ENCODE measurements at places on chromosomes 3 and 15.

DNA sequence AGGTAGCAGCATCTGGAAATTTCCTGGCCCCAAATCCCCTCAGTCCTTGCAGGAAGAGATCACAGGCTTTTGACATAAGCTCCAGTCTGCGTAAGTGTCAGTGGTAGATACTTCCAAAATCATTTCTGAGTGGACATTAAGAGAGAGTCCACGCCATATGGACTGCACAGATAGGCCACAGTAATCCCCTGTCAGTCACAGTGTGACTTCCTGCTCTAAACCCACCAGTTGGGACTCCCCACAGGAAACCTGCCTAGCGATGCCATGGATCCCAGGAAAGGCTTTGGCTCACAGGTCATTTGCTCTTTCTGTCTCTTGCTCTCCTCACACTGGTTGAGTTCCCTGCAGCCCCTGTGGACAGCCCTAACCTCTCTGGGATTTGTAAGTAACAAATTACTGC, 28.8 kb upstream of the MKRN3 start:
- DNase-seq = no peak

GRCh38 chr3:99366663-99367429, 271.5 kb upstream of the COL8A1 start:
- DNase-seq = no peak

DNA sequence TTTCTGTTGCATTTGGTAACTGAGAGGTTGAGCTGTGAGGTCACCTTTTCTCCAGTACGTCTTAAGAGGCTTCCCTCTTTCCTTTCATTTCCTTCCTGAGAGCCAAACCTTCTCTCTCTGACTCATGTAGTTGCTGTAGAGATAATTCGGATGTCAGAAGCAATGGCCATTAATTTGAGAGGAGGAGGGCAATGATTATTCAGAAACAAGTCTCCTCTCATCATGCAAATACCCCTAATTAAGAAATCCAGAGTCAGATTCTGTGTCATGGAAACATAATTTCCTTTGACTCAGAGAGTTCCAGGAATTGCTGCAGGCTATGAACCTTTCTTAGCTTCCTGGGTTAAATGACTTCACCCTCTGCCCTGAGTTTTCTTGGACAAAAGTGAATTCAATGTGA, 59.0 kb upstream of the GSK3B start:
- DNase-seq = peak; percentile 96

DNA sequence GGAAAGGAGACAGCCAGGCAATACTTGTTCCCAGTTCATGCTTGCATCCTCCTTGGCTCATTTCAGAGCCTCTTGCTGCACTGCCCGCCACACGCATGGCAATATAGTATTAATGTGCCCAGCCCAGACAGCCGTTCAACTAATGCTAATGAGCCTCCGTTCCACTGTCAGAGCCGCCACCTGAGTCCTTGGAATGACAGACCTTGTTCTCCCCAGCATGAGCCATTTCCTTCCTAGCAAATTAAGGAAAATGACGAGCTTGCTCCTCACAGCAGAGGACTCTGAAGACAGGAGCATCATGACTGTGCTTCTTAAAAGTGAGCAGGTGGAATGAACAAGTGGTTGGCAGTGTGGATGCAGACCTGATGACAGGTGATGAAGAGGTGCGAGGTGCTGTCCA, 10.8 kb upstream of the LRRC15 start:
- no peak for DNase-seq

DNA sequence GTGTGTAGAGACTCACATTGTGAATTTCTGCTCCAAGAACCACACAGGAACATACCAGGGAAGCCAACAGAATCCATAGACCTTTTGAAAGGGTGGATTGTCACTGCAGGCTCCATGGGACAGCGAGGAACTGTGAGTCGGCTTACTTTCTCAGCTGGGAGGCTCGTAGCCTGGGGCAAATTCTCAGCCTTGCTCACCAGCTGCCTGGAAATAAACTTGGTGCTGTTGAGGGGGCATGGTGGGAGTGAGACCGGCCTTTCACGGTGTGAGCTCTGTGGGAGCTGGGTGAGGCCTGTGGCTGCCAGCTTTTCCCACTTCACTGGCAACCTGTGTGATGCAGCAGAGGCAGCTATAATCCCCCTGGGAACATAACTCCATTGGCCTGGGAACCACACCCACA, 146.6 kb upstream of the P2RY1 start:
- DNase-seq = peak; percentile 48

DNA sequence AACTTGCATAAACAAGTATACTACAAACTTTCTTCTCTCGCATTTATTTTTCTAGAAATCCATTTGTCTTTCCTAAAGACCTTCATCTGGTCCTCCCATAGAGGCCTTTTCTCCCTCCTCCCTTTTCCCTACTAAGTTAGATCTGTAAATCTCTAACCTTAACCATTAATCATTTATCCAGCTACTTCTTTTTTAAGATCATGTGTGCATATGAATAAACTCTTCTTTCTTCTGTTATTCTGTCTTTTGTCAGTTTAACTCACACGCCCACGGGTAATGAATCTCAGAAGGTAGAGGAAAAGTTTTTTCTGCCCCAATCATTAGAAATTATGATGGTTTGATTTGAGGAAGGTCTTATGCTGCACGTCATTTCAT, 48.7 kb upstream of the FHIT start:
- no peak for DNase-seq

DNA sequence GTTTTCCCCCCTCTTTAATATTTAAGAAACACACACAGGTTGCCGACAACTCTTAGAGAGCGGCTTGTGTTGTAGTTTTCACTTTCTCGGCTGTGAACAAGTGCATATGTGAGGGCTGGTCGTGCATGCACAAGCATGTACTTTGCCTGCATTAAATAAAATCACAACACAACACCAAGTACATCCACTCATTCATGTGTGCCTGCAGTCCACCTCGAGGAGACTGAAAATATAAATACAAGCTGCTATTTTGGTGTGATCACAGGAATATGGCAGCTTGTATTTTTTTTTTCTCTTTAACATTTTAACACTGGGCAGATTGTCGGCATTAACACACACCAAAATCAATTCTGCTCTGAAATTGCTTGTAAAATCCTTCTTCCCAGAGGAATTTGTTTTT, 346.4 kb downstream of the TBC1D5 start:
- DNase-seq = no peak

DNA sequence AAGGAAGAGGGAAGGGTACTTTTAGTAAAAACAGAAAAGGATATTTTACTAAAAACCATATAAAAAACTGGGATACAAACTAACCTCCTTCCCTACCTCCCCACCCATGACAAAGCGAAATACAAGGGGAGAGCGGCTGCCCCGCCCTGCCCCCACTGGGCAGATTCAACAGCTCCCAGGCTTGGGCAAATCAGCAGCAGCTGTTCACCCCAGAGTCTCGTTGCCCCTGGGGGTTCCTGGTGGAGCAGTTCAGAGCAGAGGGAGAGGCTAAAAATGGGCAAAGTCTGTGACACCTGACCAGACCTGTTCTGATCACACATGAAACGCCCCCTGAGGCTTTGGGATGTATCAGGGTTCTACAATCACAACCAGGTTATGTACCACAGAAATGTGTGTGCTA, 2.5 kb upstream of the ETFA start:
- no peak for DNase-seq

- no peak for DNase-seq
Measured at GRCh38 chr3:9266716-9267115, 17.3 kb upstream of the SRGAP3 start.

- DNase-seq = no peak
Measured at GRCh38 chr3:17982211-17982880, 239.9 kb upstream of the TBC1D5 start.

DNA sequence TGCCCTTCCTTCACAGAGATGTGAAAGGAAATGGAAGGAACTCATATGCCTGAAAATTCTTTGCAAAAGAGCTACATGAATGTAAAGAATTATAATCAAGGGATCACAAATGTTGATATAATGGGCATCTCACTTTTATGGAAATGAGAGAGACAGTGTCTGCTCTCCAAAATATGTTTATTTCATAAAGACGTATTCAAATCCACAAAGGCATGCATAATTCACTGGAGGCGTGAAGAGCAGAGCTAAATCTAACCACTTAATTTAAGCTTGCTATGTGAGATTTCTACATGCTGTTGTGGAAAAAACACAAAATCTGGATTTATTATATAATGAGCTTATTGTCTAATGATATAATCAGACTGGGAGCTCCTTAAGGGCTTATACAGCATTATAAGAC, 469.1 kb downstream of the RAP2B start:
- DNase-seq = no peak

- DNase-seq = no peak
Measured at GRCh38 chr3:192307631-192308030, 419.7 kb downstream of the FGF12 start.

DNA sequence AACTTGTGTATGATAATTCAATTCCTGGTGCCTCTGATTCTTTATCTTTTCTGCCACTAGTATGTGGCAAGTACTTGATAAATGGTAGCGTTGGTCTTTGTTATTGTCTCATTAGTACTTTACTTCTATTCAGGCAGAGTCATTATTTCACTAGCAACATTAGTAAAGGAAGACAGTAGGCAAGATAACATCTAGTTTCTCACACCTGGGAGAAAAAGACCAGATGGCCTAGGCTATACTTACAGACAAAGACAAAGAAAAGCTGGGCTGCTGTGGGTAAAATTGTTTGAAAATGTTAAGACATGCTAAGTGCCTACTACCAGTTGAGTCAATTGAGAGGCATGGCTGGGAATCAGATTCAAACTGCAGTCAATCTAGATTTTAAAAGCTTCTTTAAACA, 198.7 kb upstream of the CMC1 start:
- DNase-seq = no peak

DNA sequence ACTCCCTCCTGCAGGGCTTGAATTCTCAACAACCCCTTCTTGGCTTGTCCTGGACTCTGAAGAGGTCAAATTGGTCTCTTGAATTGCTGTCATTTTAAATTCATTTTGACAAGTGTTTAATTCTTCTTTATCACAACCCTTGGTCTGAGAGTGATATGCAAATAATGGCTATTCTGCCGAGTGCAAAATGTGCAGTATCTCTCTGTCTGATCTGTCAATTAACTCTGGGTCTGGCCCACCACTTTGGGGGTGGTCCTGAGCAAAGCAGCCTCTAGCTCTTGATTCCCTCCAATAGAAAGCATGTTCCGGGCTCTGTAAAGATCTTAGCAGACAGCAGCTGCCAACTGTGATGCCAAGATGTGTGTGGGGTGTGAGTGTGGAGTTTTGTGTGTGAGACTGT, 2.2 kb upstream of the IGDCC3 start:
- DNase-seq = no peak

GRCh38 chr3:181725131-181725731, 13.5 kb downstream of the SOX2 start:
- DNase-seq = no peak

GRCh38 chr15:99087405-99087943, 17.4 kb upstream of the SYNM start:
- DNase-seq = no peak

GRCh38 chr3:122793568-122794416, at the start of gene HSPBAP1:
HSPBAP1 (minus strand) TSS chr3:122793831; CDS start chr3:122793680, 151 bp downstream.
- DNase-seq = peak; percentile 92

DNA sequence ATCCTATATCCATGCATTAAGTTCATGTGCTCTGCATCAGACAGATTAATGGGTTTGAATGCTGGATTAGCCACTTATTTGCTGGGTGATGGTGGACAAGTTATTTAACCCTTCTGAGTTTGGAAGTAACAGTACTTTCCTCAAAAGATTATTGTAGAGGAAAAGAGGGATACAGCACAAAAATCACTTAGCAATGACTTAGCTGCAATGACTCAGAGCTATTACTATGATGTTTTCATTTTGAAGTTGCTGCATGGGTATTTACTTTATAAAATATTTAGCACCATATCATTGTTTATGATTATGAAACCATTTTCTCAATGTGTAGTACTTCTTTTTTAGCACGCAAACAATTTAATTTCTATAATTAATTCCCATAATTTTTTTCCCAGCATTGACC, 248.4 kb downstream of the MYRIP start:
- no peak for DNase-seq

DNA sequence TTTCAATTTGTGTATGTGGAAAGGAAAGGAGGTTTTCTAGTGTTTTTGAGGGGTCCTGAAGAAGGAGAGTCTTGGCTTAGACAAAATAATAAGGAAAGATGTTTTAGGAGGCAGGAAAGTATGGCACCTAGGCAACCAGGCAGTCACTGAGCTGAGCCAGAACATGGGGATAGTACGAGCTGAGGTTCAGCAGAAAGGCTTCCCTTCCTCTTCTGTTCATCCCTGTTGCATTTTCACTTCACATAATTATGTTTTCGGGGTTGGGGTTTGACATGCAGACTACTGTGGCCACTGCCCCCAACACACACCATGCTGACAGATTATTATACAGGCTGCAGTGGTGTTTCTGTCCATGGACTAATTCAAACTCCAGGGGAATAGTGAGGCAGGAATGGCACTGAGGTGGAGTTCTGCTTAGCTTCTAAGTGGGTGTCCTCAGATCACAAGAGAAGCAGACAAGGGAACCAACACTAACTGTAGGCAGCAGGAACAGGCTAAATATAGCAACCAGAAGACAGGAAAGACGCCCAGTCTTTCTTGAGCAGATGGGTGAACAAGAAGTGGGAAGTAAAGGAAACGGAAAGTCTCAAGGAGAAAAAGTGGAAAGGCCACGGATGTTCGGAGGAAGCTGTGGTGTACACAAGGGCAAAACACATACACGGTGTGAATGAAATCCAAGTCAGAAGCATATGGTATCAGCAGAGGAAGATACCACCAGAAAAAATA, 305.8 kb downstream of the PLCL2 start:
- DNase-seq = no peak

DNA sequence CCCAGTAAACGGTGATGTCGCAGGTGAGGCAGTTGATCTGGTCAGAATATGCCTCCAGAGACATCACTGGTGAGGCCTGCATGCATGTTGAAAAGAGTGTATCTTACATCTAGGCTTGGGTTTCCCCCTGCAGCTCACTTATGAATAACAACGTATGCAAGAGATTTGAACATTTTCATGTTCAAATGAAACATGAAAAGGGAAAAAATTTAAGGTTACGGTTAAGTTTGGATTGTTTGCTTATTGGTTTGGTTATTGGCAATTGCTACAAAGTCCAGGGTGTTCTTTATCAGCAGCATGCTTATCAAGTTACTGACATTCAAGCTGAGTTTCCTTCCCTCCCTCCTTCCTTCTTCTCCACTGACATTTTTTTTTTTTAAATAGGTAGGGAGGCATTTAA, 123.2 kb downstream of the IGF1R start:
- no peak for DNase-seq

GRCh38 chr15:23835953-23836352, 148.8 kb upstream of the NDN start:
- DNase-seq = no peak

GRCh38 chr3:125582707-125583106, 12.6 kb downstream of the OSBPL11 start:
- no peak for DNase-seq

GRCh38 chr3:42088803-42089530, 2.2 kb upstream of the TRAK1 start:
- no peak for DNase-seq
